ENCODE measurements at places on chromosomes 7 and 10. TPM values are rescaled to one million over a fixed set of nuclear protein-coding genes. Genes with fewer than 3 reads are reported as not detected.

GRCh38 chr10:105769248-105770184, 1128.4 kb downstream of the SORCS3 start:
- DNase-seq, result no peak

- peak; percentile 40 for DNase-seq
These were observed 150.6 kb upstream of the FOXP2 start for GRCh38 chr7:114264023-114264422.

GRCh38 chr10:129769381-129770116, 194.5 kb downstream of the EBF3 start:
- DNase-seq, result no peak

DNA sequence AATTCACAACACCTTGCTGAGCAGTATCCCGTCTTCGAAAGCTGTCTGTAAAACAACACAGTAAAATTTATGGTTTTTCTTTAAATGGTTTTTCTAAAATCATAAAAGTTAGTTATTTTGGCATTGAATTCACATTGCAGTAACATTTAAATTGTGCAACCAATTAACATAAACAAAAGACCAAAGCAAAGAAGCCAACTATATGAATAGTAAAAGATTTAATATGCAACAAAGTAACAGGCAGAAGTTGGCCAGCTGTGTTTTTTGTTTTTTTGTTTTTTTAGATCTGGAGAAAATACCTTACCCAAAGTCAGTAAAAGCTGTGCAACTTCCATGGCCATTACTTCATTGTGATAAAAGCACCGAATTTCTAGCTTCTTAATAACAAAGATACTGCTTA, 11.3 kb downstream of the SRI start:
- no peak for DNase-seq

DNA sequence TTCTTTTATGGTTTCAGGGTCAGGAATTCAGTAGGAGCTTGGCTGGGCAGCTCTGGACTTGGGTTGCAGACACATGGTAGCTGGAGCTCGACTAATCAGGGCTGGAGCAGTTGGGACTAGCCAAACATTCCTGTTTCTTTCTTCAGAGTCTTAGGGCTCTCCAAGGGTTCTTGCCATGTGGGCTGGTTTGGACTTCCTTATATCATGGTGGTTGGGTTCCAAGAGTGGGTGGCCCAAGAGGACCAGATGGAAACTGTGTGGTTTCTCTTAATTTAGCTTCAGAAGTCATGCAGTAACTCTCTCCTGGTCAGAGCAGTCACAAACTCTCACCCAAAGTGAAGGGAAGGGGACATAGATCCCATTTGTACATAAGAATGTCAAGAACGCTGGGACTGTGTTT, 270.1 kb upstream of the FZD1 start:
- DNase-seq, result no peak

GRCh38 chr7:40850017-40850416, 715.2 kb downstream of the SUGCT start:
- peak; percentile 48 for DNase-seq

DNA sequence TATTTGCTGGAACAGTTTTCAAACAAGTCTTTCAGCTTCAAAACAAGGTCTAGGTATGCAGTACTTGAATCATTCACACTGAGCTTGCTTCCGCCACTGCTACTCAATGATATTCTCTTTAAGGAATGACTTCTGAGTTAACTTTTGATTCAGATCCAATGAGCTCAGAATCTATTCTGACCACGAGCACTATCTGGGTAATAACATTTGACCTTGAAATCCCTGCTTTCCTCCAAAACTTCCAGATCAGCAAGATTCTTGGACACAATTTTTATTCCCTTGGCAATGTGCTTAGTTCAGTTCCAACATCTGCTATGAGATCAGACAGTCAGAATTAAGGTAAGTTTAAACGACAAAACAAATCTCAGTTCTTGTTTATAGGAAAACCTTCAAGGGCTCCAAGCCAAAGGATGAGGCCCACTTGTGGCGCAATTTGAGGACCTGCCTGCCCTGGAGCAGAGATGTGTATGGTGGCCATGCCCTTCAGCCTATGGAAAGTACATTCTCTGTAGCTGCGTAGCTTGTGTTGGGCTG, 87.2 kb downstream of the RNF216 start:
- peak; percentile 94 for DNase-seq

Gene CCM2
- 63.8 TPM for total RNA-seq

Gene COA1
- 26.1 TPM for total RNA-seq

Gene GBX1
- total RNA-seq, result not detected

Gene COL28A1
- total RNA-seq, result not detected

DNA sequence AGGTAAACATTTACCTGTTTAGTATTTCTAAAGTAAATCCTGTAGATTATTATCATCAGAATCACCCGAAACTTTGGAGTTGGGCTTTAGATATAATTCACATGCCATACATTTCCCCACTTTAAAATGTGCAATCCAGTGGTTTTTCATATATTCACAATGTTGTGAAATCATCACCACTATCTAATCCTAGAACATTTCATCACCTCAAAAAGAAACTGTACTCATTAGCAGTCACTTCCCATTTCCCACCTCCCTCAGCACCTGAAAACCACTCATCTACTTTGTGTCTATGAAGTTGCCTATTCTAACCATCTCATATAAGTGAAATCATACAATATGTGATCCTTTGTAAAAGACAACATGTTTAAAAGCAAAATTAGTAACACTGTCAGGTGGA, 182.6 kb downstream of the FZD1 start:
- DNase-seq, result no peak

Gene RNF32
- total RNA-seq, result 1.1 TPM

Gene CAMK2G
- total RNA-seq, result 29.1 TPM

- DNase-seq, result peak; percentile 64
These were observed 261.5 kb upstream of the KLF14 start for GRCh38 chr7:130995252-130996081.

- no peak for DNase-seq
These were observed 2.3 kb downstream of the HPS1 start for GRCh38 chr10:98444314-98445006.

DNA sequence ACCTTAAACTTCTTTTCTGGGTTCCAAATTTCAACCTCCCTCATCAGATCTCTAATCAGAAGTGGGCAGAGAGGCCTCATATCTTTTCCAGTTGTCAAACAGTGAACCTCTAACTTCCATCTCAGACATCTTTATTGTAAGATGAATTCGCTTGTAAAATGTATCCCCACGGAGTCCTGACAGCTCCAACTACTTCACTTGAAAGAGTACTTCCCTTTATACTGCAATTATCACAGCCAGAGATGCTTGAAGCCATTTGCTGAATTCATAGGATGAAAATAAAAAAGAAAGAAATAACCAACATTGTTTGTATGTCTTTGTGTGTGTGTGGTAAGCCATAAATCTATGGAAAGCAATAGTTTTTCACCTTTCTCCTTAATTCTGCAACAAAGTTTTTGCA, 175.2 kb downstream of the GRM3 start:
- DNase-seq, result no peak

DNA sequence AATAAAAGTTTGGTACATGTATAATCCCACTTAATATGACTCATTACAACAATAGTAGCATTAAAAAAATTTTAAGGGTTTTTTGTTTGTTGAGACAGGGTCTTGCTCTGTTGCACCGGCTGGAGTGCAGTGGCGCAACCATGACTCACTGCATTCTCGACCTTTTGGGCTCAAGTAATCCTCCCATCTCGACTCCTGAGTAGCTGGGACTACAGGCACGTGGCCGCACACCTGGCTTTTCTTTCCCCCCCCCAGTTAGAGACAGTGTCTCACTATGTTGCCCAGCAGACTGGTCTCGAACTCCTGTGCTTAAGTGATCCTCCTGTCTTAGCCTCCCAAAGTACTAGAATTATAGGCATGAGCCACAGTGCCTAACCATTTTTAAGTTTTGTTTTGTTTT, 40.7 kb downstream of the KMT2C start:
- no peak for DNase-seq

Gene NUTM2E
- not detected for total RNA-seq

GRCh38 chr10:77959887-77960455, 33.4 kb upstream of the DLG5 start:
- DNase-seq, result no peak

- DNase-seq, result peak; percentile 80
These were observed 81.0 kb downstream of the TMEM270 start for GRCh38 chr7:73941836-73942551.

Gene PON2
- total RNA-seq, result 65.6 TPM

Gene LIPM
- not detected for total RNA-seq

- DNase-seq, result no peak
These were observed 142.6 kb upstream of the RHEB start for GRCh38 chr7:151662251-151662826.

Gene INHBA
- total RNA-seq, result 5.5 TPM

Gene IFIT3
- 10.9 TPM for total RNA-seq

- DNase-seq, result no peak
These were observed 26.3 kb downstream of the ENTPD7 start for GRCh38 chr10:99685597-99685967.

Gene PCDH15
- total RNA-seq, result not detected

DNA sequence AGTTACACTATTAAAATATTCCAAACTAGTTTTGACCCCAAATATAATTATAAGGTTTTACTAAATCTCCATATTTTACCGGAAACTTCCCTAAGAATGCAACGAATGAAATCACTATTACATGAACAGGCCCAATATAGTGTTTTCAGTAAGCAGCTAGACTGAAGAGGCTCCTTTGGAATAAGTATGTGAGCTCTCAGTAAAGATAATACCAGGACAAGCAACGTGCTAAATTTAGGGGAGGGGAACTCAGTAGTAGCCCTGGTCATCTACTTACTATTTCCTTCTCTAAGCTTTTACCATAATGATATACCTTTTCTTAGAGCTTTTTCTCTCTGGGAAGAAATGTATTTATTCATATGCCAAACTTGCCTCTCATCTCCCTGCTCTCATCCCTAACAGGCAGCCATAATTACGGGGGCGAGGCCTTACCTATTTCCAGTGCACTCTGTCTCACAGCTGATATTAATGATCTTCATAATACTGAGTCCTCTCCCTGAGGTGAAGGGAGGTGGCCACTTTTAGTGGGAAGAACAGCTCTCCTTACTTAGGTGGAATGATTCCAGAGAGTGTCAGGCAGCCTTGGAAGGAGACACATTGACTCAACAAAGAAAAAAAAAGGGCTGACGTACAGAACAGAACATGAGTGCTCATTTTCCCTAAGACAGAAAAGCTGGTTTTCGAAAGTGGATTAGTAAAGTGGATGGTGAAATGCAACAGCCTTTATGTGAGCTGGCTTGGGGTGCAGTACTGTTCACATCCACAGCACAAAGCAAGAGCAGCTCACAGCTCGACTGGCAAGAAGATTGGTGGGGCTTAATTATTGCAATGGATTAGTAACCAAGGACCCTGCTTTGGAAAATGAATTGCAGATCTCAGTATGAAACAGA, 165.4 kb downstream of the GLI3 start:
- DNase-seq, result peak; percentile 88

GRCh38 chr10:73159038-73159648, 8.7 kb downstream of the ECD start:
- DNase-seq, result peak; percentile 75

Gene POLR2J2
- total RNA-seq, result 0.43 TPM

GRCh38 chr7:51188987-51189386, 127.6 kb downstream of the COBL start:
- DNase-seq, result no peak

DNA sequence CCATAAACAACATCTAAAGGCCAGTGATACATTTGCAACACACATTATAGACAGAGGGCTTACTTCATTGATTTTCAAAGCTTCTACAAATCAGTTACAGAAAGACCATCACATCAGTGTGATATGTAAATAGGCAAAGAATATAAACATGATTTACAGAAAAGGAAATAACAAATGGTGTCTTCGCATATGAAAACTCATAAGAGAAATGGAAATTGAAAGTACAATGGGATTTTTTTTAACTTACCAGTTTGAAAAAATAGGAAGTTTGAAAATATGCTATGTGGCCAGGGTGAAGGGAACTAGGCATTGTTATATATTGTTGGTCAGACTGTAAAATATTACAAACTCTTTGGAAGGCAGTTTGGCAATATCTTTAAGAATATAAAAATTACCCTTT, 27.3 kb downstream of the SEC23IP start:
- no peak for DNase-seq

Gene ENTPD1
- total RNA-seq, result not detected

Gene RBP3
- not detected for total RNA-seq

- no peak for DNase-seq
These were observed 28.4 kb upstream of the IFRD1 start for GRCh38 chr7:112421666-112422486.

- DNase-seq, result peak; percentile 18
These were observed 10.0 kb upstream of the DNMBP start for GRCh38 chr10:100019787-100020141.

Gene ZNF518A
- total RNA-seq, result 11.3 TPM

GRCh38 chr7:13189668-13190067, 502.2 kb downstream of the ARL4A start:
- DNase-seq, result peak; percentile 15

- DNase-seq, result no peak
These were observed 33.5 kb upstream of the PDZD8 start for GRCh38 chr10:117408436-117409384.

Gene ADCYAP1R1
- total RNA-seq, result not detected

DNA sequence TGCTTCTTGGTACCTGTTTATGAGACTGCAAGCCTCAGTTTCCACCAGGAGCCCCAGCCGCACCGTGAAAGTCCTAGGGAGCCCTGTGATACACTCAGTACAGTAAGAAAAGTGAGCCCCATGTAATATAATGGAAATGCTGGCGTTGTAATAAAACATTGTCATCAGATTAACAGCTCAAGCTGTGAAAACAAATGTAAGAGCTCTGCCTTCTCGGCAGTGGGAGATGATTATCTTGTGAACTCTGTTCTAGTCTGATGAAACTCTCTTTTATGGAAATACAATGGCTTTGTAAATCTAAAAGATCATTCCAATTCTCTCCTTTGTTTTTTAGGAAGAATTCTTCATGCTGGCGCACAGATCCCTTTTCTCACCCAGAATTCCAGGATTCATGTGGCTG, 299.9 kb downstream of the ABCA13 start:
- DNase-seq, result no peak

- DNase-seq, result no peak
These were observed 176.8 kb upstream of the AGK start for GRCh38 chr7:141374425-141374824.

DNA sequence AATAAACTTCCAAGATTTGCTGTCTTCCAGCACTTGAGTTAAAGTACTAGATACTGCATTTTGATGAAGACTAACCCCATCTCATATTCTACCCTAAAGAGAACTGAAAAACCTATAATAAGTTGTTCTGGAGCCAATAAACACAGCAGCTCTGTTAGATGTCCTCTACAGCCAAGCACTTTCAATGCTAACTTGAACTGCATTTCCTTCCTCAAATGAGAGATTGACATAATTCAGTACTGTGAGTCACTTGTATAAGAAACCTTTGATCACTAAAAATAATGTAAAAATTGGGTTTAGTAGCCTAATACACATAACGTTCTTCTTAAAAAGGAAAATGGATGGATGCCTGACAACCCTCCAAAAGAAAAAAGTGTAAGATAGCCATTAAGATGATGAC, 81.3 kb downstream of the ITGB8 start:
- no peak for DNase-seq

Measured in GM23248 (cell line).